NCI-H1436 treated with DMSO at 0.1 percent for 48 hours (cell line): ENCODE measurements at places on chromosomes 5 and 9.

DNA sequence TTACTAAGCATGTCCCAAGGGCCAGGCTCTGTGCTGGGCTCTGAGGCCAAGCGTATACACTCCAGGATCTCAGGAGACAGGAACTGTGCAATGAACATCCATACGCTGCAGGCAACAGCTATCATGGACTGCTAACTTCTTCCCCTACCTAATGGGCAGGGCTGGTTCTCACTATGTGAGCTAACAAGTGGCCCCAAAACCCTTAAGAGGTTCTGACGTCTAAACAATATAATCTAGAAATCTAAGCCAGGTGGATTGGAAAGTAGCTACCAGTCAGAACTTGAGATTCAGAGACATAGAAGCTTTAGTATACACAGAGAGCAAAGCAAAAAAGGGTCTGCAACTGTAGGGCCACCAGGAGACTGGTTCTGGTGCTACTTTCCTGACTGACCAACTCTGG, 27.6 kb downstream of the ABCA1 start:
- DNase-seq, result no peak

DNA sequence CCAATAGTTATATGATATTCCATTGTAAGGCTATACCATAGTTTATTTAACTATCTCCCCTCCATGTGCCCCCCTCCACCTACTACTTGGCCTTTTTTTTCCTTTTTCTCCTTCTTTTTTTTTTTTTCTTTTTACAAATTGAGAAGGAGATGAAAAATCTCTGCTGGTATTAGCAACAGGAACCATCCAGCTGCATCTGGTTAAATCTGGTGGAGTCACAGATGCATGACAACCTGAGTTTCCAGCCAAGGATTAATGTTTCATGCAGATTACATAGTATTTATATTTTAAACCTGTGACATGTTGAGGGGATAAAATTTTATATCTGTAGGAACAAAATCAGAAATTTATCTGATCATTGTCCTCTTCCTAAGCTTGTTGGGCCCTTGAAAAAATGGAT, 128.5 kb upstream of the IQGAP2 start:
- DNase-seq, result no peak

- DNase-seq, result no peak
Measured at GRCh38 chr5:78653681-78654366, 5.3 kb upstream of the LHFPL2 start.

- DNase-seq, result no peak
Measured at GRCh38 chr5:4019009-4019769, 423.6 kb downstream of the IRX1 start.

GRCh38 chr5:138605254-138605972, 30.2 kb upstream of the HSPA9 start:
- no peak for DNase-seq

GRCh38 chr9:126276056-126276728, 50.4 kb upstream of the MVB12B start:
- no peak for DNase-seq

GRCh38 chr5:60856066-60856465, 12.0 kb upstream of the ELOVL7 start:
- DNase-seq, result no peak

DNA sequence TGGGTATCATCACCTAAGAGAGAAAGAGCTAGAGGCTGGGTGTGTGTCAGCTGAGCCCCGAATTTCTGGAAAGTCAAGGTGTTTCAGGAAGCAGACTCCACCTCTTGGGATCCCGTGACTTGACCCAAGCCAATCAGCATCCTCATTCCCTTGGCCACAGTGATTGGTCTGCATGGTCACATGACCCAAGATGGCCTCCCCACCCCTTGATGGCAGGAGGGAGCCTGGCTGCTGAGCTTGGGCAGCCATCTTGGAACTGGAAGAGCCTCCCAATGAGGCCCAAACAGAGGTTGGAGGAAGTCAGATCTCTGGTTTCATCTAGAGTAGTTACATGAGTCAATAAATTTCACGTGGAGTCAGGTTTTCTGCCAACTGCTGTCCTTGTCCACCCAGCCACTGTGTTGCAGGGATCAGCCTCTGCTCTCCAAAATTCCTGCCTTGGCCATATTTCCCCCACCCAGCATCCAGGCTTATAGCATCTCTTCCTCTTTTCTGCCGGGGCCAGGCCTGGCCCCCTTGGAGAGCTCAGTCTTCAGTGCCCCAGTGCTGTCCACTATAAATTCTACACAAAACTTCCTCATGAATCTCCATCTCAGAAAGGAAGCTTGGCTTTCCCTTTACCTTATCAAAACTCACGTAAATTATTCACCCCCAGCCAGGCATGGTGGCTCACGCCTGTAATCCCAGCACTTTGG, 17.2 kb upstream of the SUSD3 start:
- no peak for DNase-seq

GRCh38 chr9:130634801-130635200, 29.6 kb upstream of the PRDM12 start:
- DNase-seq, result no peak

GRCh38 chr5:76542887-76543690, 80.1 kb downstream of the F2RL2 start:
- DNase-seq, result no peak

- DNase-seq, result no peak
Measured at GRCh38 chr9:73104342-73104741, 47.3 kb upstream of the ANXA1 start.

DNA sequence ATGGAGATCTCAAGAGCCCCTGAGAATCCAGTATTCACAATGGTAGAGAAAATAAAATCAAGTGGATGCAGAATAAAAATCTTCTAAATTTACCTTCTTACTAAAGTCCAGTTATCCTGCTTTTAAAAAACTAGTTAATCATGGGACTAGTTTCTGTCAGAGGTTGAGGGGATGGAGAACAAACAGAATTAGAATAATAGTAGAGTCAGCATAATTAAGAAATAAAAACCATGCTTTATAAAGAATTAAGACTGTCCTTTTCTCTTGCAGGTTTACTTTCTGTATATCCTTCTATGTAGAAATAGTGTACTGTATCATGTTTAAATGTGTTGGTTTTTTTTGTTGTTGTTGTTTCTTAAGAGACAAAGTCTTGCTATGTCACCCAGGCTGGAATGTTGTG, 23.0 kb downstream of the ACOT12 start:
- DNase-seq, result no peak

DNA sequence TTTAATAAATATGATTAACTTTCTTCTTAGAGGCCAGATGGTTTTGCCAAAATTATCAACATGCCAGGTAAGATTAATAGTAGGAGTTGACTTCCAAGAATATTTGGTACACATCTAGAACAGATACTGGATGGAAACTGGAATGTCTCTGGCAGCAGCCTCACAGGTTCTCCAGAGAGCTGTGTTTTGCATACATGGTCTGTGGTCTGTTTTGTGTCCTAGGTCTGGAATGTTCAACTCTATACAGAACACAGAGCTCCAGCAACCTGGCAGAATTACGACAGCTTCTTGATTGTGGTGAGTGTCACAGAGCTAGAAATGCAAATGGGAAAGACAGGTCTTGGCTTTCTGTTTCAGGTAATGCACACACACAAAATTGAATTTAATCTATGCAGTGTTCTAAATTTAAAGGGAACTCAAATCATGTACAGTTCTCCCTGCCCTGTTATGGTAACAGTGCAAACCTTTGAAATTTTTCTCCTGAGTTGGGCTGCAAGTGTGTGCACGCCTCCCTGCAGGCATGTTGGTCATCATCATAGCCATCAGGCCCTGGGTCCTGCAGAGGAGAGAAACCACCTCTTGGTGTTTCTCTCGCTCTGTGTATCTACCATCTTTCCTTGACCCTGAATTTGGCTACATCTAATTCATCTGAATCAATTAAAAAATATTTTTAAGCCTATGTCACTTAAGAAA, 58.3 kb downstream of the PIK3R1 start:
- no peak for DNase-seq

- no peak for DNase-seq
Measured at GRCh38 chr9:24590432-24590831, 44.7 kb upstream of the IZUMO3 start.

DNA sequence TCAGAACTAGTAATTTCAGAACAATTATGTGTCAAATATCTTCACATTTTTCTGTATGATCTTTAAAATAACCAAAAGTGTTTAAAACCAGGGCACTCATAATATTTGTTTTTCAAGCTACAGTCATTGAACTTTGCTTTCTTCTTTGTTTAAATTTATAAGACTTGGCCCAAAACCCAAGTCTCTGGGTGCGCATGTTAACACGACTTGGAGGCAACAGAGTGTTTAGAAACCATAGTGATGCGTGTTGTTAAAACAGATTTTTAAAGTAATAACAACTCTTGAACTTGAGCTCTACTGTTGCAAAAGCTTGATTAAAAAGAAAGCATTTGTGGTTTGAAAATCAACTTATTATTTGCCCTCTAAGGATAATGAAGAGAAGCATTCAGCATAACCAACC, 26.0 kb upstream of the GRIN3A start:
- no peak for DNase-seq

- DNase-seq, result no peak
Measured at GRCh38 chr5:72007336-72008111, 99.8 kb upstream of the MAP1B start.

DNA sequence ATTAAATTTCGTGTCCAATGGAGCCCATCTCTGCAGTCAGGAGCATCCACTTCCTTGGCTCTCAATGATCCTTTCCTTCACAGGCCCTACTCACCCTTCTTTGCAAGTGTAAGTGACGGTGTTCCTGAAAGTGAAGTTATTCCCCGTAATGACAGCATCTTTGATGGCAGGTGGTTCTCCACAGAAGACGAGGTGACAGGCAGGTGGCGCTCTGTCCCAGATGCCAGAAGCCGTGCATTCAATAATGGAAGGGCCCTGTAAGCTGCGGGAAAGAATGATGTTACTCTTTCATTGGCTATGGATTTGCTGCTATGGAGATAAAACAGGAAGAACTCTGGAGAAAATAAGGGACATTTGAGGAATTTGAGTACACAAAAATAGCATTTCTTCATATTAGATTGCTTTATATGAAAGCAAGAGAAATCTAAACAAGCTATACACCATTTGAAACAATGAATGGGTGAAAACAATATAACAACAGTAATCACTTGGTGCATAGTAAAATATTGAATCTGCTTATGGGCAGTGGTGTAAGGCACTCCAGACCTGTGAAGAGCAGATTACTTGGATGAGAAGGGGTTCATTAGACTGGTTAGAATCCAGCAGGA, 89.9 kb upstream of the TXNDC8 start:
- DNase-seq, result no peak

DNA sequence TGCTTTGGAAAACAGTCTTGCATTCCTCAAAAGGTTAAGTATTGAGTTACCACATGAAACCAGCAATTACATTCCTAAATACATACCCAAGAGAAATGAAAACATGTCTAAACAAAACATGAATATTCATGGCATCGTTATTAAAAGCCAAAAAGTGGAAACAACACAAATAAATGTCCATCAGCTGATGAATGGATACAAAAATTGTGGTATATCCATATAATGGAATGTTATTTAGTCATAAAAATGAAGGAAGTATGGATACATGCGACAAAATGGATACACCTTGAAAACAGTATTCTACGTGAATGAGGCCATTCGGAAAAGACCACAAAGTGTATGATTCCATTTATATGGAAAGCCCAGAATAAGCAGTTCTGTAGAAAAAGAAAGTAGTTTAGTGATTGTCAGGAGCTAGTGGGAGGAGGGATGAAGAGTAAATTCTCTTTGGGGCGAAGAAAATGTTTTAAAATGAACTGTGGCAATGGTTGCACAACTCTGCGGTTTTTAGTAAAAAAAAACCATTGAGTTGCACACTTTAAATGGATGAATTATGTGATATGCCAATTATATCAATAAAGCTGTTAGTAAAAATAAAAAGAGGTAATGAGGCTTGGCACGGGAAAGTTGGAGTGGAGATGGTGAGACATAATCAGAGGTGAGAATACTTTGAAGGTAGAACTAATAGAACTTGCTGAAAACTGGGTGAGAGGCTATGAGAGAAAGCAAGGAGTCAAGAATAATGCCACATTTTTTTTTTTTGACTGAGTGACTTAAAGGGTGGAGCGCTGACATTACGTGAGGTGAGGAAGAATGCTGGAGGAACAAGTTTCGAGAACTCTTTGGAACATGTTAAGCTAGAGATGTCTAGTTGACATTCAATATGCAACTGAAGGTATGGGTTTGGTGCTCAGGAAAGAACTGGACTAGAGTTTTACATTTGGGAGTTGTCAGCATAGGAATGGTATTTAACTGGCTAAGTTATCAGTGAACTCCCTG, 194.9 kb upstream of the ZNF608 start:
- DNase-seq, result no peak

DNA sequence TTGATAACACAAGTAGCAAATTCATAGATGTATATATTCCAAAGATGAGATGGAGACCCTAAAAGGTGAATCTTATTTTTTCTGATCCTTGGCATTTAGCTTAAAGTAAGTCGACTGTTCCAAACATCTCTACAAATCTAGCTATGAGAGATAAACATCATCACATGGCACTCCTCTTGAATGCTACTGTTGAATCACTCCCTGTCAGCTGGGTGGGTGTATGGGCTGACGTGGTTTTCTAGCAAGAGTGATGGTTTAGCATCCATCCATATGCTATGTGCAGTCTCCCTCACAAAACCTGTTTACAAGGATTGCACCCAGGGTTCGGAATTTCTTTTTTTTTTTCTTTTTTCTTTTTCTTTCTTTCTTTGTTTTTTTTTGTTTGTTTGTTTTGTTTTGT, 13.8 kb downstream of the ACO1 start:
- no peak for DNase-seq

DNA sequence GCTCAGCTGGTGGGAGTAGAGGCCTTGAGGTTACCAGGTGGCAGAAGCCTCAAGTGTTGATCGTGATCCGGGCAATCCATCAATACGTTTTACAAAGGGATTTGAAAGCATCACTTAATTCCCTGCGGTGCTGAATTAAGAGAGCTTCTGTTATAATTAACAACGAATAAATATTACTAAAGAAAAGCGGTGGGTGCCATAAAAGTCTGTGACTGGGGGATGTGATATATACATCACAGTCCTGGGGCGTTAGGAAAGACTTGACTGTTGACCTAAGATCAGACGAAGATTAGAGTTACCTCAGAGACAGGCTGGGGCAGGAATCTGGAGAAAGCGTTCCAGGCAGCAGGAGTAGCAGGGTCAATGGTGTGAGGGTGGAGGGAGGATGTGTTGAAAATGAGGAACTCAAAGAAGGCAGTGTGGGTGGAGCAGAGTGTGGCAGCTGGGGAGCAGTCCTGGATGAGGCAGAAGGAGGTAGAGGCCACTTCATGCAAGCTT, 6.7 kb upstream of the C5orf63 start:
- no peak for DNase-seq

GRCh38 chr5:133121611-133122150, 69.9 kb downstream of the HSPA4 start:
- DNase-seq, result no peak
